ENCODE measurements at places on chromosomes 4 and X.

DNA sequence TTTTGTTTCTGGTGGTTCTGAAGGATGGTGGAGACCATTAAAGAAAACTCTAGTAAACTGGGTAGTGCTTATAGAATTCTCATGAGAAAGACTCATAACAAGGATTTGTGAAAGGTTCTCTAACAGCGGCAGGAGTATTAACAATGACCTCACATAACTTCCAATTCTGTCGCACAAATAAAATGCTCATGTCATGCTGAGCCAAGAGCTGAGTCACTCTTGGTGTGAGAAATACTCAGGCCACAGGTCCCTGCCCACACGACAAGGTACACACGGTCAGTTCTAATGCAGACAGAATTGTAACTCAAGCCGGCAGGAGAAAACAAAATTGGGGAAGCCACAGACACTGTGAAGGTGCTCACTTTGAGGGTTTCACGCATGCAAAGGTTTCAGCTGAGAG lies 34.4 kb upstream of the C4orf50 start:
- DNase-seq, result no peak

- DNase-seq, result no peak
Observed at GRCh38 chr4:17647927-17648326, 33.5 kb downstream of the MED28 start.

- DNase-seq, result no peak
Observed at GRCh38 chr4:16579866-16580265, 318.6 kb downstream of the LDB2 start.

DNA sequence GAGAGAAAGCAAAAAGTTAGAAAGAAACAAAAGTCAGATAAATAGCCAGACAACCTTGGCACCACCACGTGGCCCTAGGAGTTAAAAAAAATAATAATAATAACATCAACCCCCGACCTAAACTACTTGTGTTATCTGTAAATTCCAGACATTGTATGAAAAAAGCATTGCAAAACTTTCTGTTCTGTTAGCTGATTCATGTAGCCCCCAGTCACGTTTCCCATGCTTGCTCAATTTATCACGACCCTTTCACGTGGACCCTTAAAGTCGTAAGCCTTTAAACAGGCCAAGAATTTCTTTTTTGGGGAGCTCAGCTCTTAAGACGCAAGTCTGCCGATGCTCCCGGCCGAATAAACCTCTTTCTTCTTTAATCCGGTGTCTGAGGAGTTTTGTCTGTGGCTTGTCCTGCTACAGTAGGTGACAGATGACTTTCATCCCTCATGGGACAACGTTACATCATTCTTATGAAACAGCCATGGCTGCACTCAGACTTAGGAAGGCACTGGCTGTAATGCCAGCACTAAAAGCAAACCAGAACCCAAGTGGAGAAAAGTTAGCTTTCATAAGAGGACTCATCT lies 520 bp downstream of the ACOX3 start:
- DNase-seq, result peak; percentile 4

- no peak for DNase-seq
Observed at GRCh38 chrX:15834053-15834452, 20.6 kb downstream of the AP1S2 start.

DNA sequence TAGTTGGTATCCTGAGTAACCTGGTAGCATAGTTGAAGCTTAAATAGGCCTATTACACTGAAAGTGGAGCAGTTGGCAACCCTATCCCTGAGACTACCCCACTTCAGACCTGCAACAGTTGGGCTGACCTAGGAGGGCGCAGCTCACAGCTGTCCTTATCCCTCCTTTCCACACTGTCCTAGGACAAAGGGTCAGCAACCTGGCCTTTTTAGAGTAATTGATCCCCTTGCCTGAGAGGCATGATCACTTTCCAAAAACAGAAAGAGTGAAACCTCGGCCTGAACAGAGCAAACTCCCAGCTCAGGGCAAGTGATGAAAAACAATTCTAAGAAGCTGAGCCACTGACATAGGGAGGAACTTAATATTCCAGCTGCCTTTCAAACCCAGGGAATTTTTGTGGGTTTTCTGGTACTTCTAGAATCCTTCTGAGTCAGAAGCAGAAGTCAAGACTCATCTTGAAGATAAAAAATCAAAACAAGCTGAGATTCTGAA lies 94.9 kb upstream of the MYOZ2 start:
- no peak for DNase-seq

DNA sequence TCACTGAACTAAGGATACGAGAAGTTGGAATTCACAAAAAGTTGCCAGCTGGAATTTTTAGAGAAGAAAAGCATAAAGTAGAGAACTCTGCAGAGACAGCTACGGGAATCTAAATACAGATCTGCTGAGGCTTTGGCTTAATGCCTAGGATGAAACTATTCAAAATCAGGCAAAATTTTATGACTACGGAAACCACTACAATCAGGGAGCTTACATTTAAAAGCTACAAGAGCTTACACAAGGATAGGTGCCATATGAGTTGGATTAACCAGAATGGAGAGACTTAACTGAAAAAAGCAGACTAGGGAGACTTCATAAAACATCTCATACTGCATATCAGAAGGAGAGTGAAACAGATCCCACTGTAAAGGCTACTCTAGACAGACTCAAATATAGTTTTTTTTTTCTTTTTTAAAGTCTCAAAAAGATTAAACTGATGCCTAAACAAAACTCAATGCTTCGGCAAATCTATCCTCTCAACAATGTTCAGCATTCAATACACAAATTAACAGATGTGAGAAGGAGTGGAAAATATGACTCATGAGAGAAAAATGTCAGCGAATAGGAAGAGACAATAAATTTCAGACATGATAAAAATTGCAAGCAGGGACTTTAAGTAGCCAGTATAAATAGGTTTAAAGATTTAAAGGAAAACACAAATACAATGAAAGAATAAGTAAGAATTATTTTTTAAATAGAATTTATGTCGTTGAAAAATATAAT lies 586.1 kb downstream of the FSTL5 start:
- no peak for DNase-seq

GRCh38 chrX:96756491-96756890 lies 71.8 kb downstream of the DIAPH2 start:
- DNase-seq, result no peak

DNA sequence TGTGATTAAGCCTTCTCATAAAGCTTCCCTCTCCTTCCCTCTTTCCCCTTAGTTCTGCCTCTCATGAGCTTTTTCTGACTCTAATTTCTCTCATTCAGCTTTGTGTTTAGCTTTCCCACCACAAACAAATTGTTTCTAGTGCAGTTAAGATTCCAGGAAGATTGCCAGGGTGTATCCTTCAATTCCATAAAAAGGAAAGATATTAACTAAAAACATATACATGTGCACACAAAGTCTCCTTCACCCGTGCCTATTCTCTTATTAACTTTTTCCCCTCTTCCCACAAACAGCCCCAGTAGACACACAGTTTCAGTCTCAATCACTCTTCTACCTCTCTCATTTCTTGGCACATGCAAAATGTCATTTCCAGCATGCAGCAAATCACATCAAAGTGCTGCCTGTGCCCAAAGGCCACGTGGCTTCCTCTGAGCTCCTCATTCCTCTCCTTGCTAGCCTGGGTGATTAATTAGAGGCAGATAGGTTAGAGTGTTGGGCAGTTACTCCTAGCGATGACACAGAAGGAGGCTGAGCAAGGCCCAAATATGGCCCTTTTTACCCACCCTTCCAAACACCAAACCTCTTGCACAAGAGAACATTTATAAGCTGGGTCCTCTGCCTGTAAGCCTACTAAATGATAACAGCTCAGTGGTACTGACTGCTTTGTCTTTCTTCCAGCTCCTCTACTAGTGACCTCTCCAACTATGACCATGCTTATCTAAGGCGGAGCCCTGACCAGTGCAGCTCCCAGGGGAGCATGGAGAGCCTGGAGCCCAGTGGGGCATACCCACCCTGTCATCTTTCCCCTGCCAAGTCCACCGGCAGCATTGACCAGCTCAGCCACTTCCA lies 159.6 kb downstream of the SOWAHB start:
- no peak for DNase-seq

DNA sequence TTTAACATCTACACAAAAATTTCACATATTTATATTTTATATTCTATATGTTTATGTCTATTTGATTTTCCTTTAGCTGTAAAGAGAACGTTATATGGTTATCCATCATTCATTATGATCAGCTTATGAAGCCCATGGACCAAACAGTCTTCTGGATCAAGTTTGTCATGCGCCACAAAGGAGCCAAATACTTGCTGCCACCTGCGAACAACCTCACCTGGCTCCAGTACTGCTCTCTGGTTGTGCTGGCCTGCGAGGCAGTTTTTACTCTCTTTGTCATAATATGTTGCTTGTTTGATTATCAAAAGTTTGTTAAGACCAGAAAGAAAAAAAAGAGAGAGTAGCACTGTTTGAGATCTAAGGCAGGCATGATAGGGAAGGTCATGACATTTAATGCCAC lies 38.2 kb downstream of the UGT2B7 start:
- no peak for DNase-seq

DNA sequence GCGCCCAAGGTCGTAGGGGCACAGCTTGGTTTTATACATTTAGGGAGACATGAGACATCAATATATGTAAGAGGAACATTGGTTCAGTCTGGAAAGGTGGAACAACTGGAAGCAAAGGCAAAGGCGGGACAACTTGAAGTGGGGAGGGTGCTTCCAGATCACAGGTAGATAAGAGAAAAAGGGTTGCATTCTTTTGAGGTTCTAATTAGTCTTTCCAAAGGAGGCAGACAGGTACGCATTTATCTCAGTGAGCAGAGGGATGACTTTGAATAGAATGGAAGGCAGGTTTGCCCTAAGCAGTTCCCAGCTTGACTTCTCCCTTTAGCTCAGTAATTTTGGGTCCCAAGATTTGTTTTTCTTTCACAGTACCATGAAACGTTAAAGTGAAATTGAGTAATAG lies 223.2 kb downstream of the FAM47A start:
- no peak for DNase-seq
